ENCODE measurements at places on chromosomes 6 and 20.

GRCh38 chr6:2656460-2657079 is 94.2 kb downstream of the MYLK4 start:
- no peak for DNase-seq

- DNase-seq, result peak; percentile 85
Observed at GRCh38 chr6:170178561-170179477, 112.1 kb downstream of the DLL1 start.

GRCh38 chr20:39124064-39124463 is 161.9 kb downstream of the DHX35 start:
- DNase-seq, result no peak

DNA sequence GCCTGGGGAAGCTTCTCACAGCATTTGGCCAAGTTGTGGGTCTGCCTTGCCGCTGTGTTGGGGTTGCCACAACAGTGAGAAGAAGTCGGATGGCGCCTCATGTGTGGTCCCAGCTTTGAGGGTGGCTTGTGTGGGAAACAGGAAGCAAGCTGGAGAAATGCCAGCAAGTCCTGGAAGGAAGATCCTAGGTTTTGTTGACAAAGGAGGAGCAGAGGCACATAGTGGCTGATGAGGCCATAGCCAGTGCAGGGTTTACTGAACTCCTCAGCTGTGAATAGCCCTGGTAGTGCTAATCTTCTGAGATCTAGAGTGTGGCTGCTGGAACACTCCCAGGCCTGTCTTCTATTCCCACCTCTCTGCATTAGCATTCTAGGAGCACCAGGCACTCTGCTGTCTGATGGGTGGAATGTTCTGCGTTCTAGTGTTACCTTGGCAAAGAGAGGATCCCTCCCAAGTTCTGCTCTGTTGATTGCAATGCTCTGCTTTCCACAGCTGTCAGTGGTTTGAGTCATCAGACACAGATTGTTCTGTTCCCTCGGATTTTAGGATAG is 25.2 kb downstream of the SNPH start:
- peak; percentile 25 for DNase-seq

- DNase-seq, result no peak
Observed at GRCh38 chr20:63276956-63277355, 4.3 kb downstream of the ARFGAP1 start.

DNA sequence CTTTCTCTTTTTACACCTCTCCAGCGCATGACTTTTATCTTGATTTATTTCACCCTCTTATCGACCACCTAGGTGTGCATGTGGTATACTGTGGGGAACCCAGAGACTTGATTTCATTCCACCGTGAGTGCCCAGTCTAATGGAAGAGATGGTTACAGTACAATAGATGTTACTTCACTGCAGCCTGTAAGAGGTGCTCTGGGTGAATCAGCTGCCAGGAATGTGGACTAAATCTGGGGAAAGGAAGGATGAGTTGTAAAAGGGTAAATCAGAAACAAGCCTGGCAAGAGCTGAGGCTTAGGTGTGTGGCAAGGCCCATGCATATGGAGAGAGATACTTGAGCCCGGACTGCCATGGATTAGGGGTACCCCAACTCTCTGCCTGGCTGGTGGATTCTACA is 7.4 kb downstream of the STK35 start:
- peak; percentile 81 for DNase-seq

DNA sequence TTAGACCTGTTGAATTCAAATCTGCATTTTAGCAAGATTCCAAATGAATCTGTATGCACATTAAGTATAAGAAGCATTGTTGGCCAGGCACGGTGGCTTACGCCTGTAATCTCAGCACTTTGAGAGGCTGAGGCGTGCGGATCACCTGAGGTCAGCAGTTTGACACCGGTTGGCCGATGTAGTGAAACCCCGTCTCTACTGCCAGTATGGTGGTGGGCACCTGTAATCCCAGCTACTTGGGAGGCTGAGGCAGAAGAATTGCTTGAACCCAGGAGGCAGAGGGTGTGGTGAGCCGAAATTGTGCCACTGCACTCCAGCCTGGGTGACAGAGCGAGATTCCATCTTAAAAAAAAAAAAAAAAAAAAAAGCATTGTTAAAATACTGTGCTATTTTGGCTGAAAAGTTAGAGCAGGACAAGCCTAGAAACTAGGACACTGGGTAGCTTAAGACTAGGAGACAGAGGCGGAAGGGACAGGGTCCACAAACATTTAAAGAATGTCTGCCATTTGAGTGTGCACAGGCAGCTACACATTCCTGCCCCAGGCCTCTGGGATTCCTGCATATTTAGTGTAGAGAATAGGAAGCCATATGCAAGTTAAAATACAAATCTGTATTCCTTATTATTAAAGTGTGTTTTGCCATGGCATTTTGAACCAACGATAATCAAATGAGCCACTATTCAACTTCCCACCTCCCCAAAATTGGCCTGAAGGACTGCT is 45.1 kb upstream of the EEF1A1 start:
- peak; percentile 26 for DNase-seq

- DNase-seq, result peak; percentile 75
Observed at GRCh38 chr6:97085772-97086171, 161.2 kb downstream of the KLHL32 start.

- DNase-seq, result no peak
Observed at GRCh38 chr20:23232219-23232581, 118.4 kb upstream of the NXT1 start.

Measured in AG08395 (cell line).